ENCODE measurements at places on chromosomes 11 and 22.

DNA sequence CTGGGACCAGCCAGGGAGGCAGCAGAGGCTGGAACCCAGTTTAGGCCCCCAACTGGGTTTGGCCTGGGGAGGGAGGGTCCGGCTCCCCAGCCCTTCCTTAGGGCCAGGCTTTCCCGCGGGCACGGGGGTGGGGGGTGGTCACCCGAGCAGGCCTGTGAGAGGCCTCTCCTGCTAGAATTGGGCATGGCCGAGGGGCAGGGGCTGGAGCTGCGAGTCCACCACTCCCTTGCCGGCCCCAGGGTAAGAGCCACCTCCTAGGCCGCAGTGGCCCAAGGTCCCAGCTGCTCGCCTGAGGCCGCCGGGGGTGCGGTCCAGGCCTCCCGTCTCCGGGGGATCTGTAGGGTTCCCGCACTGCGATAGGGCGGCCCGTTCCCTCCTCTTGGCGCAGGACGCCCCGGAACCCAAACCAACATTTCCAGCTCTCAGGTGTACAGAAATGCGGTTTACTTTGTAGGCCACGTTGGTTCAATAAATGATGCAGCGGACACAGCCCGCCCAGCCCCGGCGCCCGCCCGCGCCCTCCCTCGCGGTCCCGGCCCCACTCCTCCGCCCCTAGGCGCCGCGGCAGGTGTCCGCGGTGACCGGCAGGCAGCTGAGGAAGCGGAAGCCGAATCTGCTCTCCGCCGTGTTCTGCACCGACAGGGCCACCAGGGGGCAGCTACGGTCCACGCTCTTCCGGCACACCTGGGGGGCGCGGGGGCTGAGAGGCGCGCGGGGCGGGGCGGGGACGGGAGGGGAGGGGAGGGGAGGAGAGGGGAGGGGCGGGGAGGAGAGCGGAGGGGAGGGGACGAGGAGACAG is 5.9 kb downstream of the LMNTD2 start:
- no peak for DNase-seq

GRCh38 chr22:39960791-39961746 is 872 bp downstream of the TMA7B start:
- peak; percentile 61 for DNase-seq

GRCh38 chr11:67307545-67308001 is 4.2 kb downstream of the SSH3 start:
- DNase-seq: no peak

GRCh38 chr22:46287873-46288751 is 8.6 kb upstream of the GTSE1 start:
- no peak for DNase-seq

GRCh38 chr11:72703267-72704008 is 29.2 kb upstream of the PDE2A start:
- no peak for DNase-seq

- DNase-seq: no peak
Observed at GRCh38 chr11:61906522-61906909, 10.8 kb downstream of the RAB3IL1 start.

DNA sequence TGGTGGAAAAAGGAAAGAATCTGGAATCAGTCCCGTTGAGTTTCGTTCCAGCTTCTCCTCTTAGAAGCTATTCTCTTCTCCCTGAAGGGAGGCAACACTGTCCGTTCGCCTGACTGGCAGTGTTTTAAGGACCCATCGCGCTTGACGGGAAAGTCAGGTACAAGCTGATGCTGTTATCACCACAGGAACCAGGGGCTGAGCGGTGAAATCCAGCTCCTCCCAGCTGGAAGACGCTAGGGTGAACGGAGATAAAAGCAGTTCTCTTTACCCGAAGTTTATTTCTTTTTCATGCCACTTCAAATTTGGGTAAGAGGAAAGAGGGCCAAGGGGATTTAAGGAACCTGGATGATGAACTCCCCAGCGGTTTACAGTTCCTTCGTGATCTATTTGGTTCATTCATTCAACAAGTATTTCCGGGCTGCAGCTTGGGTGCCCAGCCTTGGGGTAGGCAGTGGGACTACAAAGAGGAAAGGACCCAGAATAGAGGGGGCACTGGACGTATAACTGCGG is 551 bp upstream of the DEUP1 start:
- DNase-seq: no peak

DNA sequence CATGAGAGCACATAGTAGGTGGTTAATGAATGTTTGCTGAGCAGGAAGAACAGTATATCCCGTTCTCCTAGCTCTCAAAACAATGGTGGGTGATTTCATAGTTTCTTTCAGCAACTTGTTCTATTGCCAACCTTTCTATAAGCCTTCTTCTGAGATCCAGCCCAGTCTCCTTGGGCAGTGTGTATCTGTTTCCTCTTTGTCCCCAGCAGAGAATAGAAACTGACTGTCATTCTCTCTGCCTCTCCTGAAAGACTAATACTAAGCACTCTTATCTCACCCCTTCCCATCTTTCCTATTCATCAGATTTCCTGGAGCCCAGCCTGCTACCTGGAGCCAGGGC is 272.9 kb downstream of the ST3GAL4 start:
- DNase-seq: no peak

DNA sequence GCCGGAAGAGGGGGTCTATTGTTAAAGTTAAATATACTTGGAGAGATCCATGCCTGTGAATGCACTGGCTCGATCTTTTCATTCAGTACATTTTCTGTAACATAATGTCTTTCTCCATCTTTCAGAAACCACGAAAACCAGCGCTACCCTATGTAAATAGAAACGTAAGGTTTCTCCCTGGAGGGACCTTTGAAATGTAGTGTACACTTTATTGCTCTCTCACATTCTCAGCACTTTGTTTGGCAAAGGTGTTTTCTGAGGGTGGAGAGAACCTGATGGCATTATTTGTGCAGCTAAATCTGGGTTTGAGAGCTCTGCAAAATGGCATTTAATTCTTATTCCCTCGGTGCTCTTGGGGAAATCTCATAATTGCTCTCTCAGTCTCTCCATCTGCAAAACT is 468.4 kb downstream of the NELL1 start:
- no peak for DNase-seq

GRCh38 chr11:10623797-10624761 is 55.6 kb upstream of the LYVE1 start:
- peak; percentile 20 for DNase-seq

- DNase-seq: no peak
Observed at GRCh38 chr22:39240831-39241793, 3.7 kb downstream of the PDGFB start.

- DNase-seq: no peak
Observed at GRCh38 chr11:86194998-86195397, 49.6 kb upstream of the EED start.

GRCh38 chr22:36257948-36258670 is 5.2 kb downstream of the APOL1 start:
- DNase-seq: no peak

- peak; percentile 88 for DNase-seq
Observed at GRCh38 chr11:106399076-106399511, 321.6 kb downstream of the AASDHPPT start.

DNA sequence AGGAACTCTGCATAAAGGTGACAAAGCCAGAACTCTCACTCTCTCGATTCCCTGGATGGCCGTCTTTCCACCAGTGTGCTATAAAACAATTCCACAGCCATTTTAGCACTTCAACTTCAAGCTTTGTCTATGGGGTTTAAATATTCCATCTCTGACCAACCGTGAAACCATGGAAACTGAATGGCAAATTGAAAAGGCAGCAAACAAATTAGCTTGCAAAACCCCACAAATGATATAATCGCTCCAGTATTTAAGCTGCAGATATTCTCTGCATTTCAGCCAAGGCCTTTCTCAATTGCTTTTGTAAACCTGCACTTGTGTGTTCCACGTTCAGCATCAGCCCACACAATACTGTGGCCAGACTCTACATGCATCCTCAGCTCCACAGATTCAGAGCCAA is 131.7 kb upstream of the ISX start:
- no peak for DNase-seq

DNA sequence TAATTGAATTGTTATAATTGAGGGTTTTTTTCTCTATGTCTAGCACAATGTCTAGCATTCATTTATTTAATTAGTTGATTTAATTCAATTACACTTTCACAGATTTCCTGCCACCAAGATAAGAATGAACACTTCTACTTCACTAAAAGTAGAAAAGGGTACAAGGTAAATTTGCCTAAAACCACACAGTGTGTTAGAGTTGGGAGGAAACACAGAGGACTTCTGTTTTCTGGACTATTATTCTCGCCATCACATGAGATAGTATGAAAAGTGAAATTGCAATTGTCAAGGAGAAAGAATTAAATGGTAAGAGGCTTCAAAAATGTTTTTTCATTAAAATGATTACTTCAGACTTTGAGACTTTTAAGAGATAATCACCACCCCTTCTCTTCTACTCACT is 109.5 kb downstream of the ETS1 start:
- no peak for DNase-seq

- DNase-seq: no peak
Observed at GRCh38 chr22:17808693-17809403, 34.6 kb upstream of the BID start.
